Progenitor cell of endocrine pancreas (in vitro differentiated cells): ENCODE measurements at places on chromosomes 6 and 20. TPM values are rescaled to one million over a fixed set of nuclear protein-coding genes. Genes with fewer than 3 reads are reported as not detected.

Gene RFX6
- 28.7 and 34.2 TPM in 2 replicates for total RNA-seq

Gene TNFRSF6B
- not detected in 2 replicates for total RNA-seq

Gene VEGFA
- total RNA-seq = 243 and 267 TPM in 2 replicates

Gene EDN1
- 2.0 and 2.6 TPM in 2 replicates for total RNA-seq

Gene FAM209B
- not detected in 2 replicates for total RNA-seq

Gene CAGE1
- not detected in 2 replicates for total RNA-seq

DNA sequence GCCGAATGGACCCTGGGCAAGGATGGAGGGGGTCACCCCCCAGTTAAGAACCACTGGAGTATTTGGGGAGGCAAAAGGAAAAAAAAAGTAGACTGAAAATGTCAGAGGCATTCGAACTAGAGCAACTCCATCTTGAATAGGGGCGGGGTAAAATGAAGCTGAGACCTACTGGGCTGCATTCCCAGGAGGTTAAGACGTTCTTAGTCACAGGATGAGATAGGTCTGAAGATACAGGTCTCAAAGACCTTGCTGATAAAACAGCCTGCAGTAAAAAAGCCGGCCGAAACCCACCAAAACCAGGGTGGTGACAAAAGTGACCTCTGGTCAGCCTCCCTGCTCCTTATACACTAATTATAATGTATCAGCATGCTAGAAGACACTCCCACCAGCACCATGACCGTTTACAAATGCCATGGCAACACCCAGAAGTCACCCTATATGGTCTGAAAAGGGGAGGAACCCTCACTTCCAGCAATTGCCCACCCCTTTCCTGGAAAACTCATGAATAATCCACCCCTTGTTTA, 70.4 kb upstream of the KCNG1 start:
- H3K4me1 ChIP-seq = peaks cover 22% of the 10 kb centered on the region
- no peak for DNase-seq
- no peaks in the 10 kb centered on the region for H3K27me3 ChIP-seq
- H3K27ac ChIP-seq = peak overlapping the region; percentile 65
- H3K4me3 ChIP-seq = no peak overlapping the region

GRCh38 chr6:92757925-92758324, 661.4 kb downstream of the EPHA7 start:
- H3K4me1 ChIP-seq = no peaks in the 10 kb centered on the region
- no peak for DNase-seq
- H3K27ac ChIP-seq = no peak overlapping the region
- H3K36me3 ChIP-seq = no peaks in the 10 kb centered on the region
- H3K4me3 ChIP-seq = no peak overlapping the region
- H3K27me3 ChIP-seq = no peaks in the 10 kb centered on the region

DNA sequence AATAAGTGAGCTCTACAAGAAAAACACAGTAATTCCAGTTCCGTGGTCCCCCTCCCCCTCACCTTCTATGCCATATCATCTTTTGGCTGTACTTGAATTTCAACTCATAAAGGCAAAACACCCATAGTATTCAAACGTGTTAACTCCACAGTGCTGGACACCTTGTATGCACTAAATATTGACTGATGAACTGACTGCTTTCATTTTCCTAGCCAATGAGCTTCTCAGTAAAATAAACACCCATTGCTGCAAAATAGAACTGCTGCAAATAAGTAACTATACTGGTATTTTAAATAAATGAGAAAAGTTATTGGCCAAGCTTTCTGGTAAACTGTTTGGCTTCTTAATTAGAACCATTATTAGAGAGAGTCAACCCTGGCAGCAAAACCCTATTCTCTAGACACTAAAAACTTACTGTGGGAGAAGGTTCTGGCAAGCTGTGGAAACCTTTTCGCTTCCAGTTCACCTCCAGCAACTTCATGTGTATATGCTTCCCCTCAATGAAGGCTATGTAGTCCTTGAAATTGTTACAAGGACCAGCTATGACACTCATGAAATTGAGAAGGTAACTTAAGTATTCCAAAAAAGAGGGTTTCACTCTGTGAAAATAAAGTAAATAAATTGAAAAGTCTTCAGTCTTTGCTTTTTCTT, 86.0 kb downstream of the MBOAT1 start:
- H3K4me1 ChIP-seq = peaks cover 16% of the 10 kb centered on the region
- no peak for DNase-seq
- peaks cover 3% of the 10 kb centered on the region for H3K27me3 ChIP-seq

- no peak overlapping the region for H3K4me3 ChIP-seq
- H3K27me3 ChIP-seq = no peaks in the 10 kb centered on the region
- H3K4me1 ChIP-seq = no peaks in the 10 kb centered on the region
- H3K36me3 ChIP-seq = peaks cover 29% of the 10 kb centered on the region
- no peak for DNase-seq
Measured at GRCh38 chr6:158488065-158488464, 71.8 kb upstream of the TMEM181 start.

DNA sequence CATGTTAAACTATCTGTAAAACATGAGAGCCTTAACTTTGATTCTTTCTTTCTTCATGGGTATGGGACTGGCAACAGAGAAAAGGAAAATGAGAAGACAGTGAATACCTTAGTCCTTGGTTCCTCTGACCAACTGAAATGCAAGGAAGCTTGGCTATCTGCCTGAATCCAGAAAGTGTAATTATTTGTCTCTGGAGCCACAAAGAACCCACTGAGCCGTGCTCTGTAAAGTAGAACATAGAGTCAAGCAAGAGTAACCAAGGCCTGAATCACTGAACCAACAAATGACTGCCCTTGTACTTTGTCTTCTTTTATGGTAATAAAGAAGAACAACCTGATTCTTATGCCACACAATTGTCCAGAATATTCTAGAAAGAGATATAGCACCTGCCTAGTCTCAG, 27.6 kb downstream of the PKHD1 start:
- H3K4me3 ChIP-seq = no peak overlapping the region
- H3K27me3 ChIP-seq = no peaks in the 10 kb centered on the region
- H3K4me1 ChIP-seq = no peaks in the 10 kb centered on the region
- no peak for DNase-seq

DNA sequence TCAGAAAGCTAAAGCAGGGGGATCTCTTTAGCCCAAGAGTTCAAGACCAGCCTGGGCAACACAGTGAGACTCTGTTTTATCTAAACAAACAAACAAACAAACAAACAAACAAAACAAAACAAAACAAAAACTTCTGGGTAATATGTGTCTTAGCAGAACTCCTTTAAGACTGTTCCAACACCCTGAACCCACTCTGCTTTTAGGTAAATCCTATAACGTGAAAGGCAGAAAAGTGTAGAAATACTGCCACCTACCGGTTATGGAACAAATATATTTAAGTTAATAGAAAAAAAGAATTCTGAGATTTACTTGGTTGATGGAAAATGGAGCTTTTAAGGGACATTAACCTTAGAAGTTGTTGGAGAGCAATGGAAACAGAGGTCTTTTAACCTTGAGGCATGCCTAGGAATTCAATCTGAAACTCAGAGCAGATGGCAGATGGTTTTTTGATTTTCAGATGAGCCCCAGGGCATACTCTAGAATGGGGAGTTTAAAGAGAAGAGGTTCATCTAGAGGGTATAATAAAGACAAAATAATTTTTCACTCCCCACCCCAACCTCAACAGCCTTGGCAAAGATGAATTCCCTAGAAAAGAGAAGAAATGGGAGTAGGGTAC, 38.5 kb downstream of the SOD2 start:
- no peak overlapping the region for H3K4me3 ChIP-seq
- DNase-seq = no peak
- H3K4me1 ChIP-seq = no peaks in the 10 kb centered on the region
- H3K36me3 ChIP-seq = peaks cover 3% of the 10 kb centered on the region

DNA sequence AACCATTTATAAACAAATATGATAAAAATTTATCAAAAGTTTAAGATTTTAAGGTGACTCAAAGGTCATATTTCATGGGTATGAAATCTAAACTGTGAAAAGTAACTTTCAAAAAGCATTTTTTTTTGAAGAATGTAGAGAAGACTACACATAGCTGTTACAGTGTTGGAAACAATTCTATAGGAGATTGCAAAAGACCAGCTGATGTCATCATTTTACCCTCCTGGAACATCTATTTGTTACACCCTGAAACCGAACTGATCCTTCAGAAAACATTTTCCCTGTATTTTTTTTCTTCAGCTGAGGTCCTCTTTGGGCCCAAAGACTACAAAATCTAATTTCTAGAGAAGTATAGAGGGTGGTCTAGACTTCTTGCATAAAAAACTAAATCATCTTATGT, 297.5 kb upstream of the FERMT1 start:
- no peak overlapping the region for H3K4me3 ChIP-seq
- H3K4me1 ChIP-seq = peaks cover 3% of the 10 kb centered on the region
- DNase-seq = no peak
- H3K27me3 ChIP-seq = no peaks in the 10 kb centered on the region
- H3K27ac ChIP-seq = no peak overlapping the region

GRCh38 chr6:131382631-131383030, 190.4 kb upstream of the ARG1 start:
- H3K27me3 ChIP-seq = peaks cover 3% of the 10 kb centered on the region
- peaks cover 23% of the 10 kb centered on the region for H3K4me1 ChIP-seq
- H3K4me3 ChIP-seq = no peak overlapping the region
- no peak overlapping the region for H3K27ac ChIP-seq
- no peak for DNase-seq
- peaks cover 3% of the 10 kb centered on the region for H3K36me3 ChIP-seq

DNA sequence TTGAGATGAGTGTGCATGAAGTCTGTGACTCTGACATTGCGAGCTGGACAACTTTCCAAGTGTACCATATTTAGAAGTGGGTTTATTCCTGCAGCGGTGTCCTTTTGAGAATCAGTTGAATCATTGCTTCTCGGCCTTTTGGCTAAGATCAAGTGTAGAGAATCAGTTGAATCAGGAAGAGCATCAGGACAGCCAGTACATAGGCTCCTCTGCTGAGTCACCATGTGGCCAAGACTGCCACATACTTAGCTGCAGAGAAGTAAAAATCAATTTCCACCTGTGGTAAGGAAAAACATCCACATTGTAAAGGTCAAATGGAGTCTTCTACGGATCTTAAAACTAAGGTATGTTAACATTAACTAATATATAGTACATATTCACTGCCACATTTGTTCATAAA, 428.4 kb upstream of the MARCKS start:
- no peak for DNase-seq
- H3K4me3 ChIP-seq = no peak overlapping the region
- H3K36me3 ChIP-seq = no peaks in the 10 kb centered on the region
- H3K27ac ChIP-seq = no peak overlapping the region
- H3K27me3 ChIP-seq = no peaks in the 10 kb centered on the region

DNA sequence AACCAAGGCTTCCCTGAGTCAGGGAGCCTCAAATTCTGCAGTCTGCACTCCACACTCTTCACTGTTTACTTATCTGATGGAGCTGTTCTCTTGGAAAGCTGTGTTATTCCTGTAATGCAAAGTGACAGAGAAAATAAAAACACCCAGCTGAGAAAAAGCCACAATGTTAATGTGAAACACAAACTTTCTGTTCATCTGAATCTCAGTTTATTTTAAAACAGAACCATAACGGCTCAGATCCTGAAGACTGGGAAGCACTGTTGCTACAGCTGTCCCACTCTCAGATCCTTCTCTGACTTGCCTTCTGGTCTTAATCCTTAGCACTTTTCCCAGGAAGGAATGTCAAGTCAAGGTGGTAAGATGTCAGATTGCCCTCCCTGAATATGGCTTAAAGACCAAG, 736.6 kb downstream of the DHX35 start:
- no peaks in the 10 kb centered on the region for H3K36me3 ChIP-seq
- H3K4me3 ChIP-seq = no peak overlapping the region
- no peaks in the 10 kb centered on the region for H3K4me1 ChIP-seq
- H3K27ac ChIP-seq = no peak overlapping the region

- peaks cover 2% of the 10 kb centered on the region for H3K4me1 ChIP-seq
- peak; percentile 20 for DNase-seq
- peaks cover 2% of the 10 kb centered on the region for H3K36me3 ChIP-seq
- H3K4me3 ChIP-seq = peak overlapping the region; percentile 93
- peak overlapping the region; percentile 85 for H3K27ac ChIP-seq
Measured at GRCh38 chr6:125154118-125154760, 666 bp downstream of the TPD52L1 start.

- no peaks in the 10 kb centered on the region for H3K4me1 ChIP-seq
- peaks cover 12% of the 10 kb centered on the region for H3K27me3 ChIP-seq
- H3K36me3 ChIP-seq = no peaks in the 10 kb centered on the region
- no peak overlapping the region for H3K27ac ChIP-seq
Measured at GRCh38 chr20:52682237-52682636, 289.9 kb upstream of the TSHZ2 start.

- H3K36me3 ChIP-seq = no peaks in the 10 kb centered on the region
- no peak overlapping the region for H3K27ac ChIP-seq
- H3K4me3 ChIP-seq = peak overlapping the region; percentile 73
- H3K4me1 ChIP-seq = peaks cover 14% of the 10 kb centered on the region
Measured at GRCh38 chr20:24469894-24470745, 691 bp downstream of the SYNDIG1 start.

DNA sequence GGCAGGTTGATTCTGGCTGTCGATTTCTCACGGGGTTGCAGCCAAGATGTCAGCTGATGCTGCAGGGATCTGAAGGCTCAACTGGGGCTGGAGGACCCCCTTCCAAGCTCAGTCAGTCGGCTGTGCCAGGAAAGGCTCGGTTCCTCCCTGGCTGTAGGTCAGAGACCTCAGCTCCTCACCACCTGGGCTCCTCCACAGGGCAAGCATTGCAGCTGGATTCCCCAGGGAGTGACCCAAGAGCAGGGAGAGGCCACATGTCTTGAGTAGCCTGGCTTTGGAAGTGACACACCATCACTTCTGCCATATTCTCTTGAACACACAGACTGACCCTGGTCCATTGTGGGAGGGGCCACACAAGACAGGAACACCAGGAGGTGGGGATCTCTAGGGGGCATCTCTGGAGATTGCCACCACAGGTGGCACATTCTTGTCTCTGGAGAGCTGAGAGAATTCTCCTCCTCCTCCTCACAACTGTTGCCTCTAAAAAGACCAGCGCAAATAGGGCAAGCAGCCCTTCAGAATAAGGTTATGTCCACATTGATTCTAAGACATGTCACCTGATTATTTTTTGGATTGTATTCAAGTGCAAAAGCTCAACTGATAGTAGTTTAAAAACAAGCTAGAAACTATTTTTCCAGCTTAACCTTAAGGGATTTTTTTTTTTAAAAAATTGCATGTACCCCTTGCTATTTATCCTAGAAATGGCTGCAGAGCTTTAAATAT, 270.5 kb downstream of the NRN1 start:
- no peaks in the 10 kb centered on the region for H3K27me3 ChIP-seq
- H3K27ac ChIP-seq = no peak overlapping the region
- DNase-seq = no peak
- H3K4me3 ChIP-seq = no peak overlapping the region
- H3K4me1 ChIP-seq = no peaks in the 10 kb centered on the region

DNA sequence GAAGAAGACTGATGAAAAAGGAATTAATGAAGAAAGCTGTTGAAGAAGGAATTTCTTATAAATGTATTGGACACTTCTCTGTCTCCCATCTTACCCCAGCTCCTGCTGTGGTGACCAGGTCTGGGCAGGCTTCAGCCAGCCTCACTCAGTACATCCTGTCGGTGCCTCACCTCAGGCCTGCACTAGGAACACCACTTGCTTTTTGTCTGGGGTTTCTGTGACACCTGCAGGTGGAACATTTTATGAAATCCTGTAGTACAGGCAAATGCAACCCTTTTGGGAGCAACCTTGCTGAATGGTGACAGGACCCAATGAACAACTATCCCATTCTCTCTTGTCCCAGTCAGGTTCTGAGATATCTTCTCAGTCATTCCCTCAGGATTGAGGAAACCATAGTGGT, 129.7 kb downstream of the PRDM13 start:
- no peaks in the 10 kb centered on the region for H3K4me1 ChIP-seq
- H3K4me3 ChIP-seq = no peak overlapping the region
- peaks cover 46% of the 10 kb centered on the region for H3K27me3 ChIP-seq
- H3K27ac ChIP-seq = no peak overlapping the region
- no peaks in the 10 kb centered on the region for H3K36me3 ChIP-seq
